ENCODE measurements at places on chromosomes 7 and 10.

- no peak for DNase-seq
These were observed 33.9 kb downstream of the EN2 start for GRCh38 chr7:155491812-155492211.

DNA sequence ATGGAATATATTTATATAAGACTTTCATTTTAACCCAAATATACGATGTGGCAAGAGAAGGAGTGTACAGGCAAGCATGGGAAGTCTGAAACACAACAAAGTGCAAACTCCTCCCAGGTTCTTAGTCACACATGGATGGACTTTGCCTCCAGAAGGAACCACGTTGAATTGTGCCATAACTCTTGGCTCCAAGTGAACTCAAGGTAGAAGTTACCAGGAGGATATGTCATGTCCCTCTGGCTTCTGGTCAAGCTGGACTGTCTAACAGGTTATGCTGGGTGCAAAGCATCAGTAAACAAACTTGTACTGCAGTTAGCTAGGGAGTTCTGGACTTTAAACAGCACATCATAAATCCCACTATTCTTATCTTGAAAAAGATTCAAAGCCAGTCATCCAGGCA is 328.3 kb upstream of the TEX47 start:
- DNase-seq, result no peak

GRCh38 chr10:51073453-51074237 is 642 bp upstream of the PRKG1 start:
- peak; percentile 4 for DNase-seq

DNA sequence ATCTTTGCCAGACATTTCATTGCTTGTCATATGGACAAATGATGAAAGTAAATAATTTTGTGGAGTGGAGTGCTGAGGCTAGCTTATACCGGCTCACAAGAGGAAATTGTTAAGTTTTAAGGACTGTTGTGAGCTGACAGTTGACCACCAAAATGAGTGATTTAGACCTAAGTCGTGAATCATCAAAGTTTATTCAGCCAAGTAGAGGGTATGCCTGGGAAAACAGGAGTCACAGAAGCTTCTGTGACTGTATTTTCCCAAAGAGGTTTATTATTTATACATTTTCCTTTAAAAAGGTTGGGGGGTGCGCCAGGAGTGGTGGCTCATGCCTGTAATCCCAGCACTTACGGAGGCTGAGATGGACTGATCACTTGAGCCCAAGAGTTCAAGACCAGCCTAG is 21.8 kb downstream of the MRPS24 start:
- DNase-seq, result no peak

DNA sequence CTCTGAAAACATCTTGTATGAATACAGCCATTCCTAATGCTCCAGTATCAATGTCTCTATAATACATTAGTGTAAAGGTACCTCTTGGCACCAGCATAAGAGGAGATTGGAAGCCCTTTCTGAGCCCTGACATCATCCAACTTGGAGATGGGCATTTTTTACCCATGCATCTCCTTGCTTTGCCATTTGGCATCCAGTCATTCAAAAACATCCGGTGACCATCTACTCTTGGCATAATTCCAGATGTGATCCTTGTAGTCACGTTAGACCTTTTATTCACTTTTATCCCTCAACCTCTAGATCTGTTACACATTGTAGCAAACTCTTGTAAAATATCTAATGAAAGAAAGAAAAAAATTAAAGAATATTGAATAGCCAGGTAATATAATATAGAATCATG is 17.9 kb upstream of the SGMS1 start:
- no peak for DNase-seq

DNA sequence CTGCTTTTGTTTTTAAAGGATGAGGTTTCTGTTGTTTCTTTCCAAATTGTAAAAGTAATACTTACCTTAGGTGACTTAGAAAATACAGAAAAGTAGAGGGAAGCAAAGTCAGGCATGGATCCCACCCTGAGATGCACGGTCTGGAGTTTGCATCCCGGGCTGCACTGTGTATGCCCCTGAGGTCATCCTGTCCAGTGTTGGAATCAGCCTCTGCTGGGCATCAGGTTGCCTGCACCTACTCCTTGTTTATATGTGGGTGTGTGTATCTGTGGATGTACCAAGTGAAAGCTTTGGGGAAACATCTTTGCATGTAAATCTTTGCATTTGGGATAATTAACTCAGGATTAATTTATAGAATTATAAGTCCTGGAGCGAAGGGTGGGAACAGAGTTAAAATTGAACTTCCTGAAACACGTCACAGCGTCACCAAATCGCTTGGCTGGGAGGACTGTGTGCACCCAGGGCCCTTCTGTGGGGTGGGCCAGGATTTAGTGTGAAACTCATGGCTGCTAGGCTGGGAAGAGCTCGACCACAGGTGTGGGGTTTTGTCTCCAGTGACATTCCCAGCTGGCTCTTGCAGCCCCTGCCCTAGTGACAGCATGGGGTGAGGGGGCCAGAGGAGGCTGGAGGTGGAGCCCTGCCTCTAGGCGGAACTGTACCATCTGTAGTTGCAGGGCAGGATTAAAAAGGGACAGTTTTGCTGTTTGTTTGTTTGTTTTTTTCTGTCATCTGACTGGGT is 27.9 kb downstream of the GTF2IRD1 start:
- DNase-seq, result no peak

DNA sequence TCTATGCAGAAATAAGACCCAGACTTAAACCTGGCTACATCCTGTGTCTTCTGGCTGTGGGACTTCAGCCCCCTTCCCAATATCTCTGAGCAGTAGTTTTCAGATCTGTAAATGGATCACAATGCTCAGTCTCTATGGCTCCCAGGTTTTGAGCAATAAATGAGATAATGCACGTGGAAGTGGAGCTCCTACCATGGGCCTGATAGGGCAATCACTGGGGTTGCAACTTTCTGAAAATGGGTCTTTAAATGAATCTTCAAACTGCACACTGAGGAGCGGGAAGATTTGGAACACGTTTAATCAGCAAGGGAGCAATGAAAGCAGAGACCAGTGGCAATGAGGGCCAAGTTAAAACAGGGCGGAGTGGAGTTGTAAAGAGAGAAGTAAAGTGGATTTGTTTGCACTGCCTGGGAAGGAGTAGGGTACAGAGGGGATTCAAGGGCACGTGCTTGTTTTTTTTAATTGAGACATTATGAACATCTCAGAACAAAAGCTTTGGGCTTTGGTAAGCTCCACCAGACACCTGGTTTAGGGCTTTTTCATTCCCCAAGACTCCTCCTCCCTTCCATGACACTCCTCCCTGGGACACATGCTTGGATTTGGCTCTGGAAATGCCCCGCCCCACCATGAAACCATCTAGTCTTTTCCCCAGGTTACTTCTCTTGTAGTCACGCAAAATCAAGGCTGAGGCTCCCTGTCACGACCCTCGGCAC is 42.7 kb downstream of the PAPSS2 start:
- no peak for DNase-seq

- DNase-seq, result no peak
These were observed 65.0 kb upstream of the CCNY start for GRCh38 chr10:35271086-35271858.

DNA sequence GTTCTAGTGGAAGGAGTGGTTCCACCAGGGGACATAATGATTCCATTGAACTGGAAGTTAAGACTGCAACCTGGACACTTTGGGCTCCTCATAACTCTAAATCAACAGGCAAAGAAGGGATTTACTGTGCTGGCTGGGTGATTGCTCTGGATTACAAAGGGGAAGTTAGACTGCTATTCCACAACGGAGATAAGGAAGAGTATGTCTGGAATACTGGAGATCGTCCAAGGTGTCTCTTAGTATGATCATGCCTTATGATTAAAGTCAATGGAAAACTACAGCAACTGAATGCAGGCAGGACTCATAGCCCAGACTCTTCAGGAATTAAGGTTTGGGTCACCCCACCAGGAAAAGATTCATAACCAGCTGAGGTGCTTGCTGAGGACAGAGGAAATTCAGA is 310.6 kb upstream of the MGMT start:
- no peak for DNase-seq

GRCh38 chr10:119341459-119342301 is 134.3 kb downstream of the GRK5 start:
- peak; percentile 63 for DNase-seq

DNA sequence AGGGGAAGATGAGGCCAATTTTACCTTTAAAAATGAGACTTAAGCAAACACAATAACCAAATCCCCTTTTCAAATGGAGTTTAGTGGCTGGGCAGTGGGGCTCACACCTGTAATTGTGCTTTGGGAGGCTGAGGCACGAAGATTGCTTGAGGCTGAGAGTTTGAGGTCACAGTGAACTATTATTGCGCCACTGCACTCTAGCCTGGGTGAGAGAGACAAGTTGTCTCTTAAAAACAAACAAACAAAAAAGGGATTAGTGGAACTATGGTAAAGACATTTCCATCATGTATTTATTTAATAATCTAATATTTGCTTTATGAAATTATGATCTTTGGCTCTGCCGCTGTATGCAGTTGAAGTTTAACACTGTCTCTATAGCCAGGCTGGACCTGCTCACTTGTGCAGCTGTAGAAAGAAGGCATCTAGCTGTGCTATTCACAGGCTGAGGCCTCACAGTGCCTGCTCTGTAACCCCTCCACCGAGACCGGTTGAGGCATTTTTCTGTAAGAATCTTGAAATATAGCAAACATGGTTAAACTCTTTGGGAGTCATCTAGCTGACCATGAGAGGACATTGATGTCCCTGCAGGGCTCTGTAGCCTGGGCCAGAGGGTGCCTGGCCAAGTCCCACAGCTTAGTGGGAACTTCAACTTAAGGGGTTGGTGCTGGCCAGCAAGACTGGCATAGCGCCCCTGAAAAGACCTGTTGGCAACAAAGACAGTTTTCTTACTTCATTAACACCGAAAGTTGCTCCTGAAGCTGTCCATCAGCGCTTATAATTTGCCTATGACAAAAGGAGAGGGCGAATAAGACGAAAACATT is 131.8 kb downstream of the BMPER start:
- no peak for DNase-seq

GRCh38 chr7:21076574-21076973 is 289.9 kb upstream of the SP8 start:
- no peak for DNase-seq

DNA sequence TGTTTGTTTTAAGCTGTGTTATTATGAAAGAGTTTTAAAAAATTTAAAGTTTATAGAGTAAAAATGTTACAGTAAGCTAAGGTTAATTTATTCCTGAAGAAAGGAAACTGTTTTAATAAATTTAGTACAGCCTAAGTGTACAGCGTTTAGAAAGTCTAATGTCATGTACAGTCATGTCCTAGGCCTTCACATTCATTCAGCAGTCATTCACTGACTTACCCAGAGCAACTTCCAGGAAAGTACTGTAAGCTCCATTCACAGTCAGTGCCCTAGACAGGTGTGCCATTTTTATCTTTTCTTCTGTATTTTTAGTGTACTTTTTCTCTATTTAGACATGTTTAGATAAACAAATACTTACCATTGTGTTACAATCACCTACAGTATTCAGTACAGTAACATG is 126.8 kb downstream of the TPK1 start:
- DNase-seq, result no peak

- DNase-seq, result peak; percentile 51
These were observed 32.8 kb downstream of the TMEM130 start for GRCh38 chr7:98836811-98837629.

DNA sequence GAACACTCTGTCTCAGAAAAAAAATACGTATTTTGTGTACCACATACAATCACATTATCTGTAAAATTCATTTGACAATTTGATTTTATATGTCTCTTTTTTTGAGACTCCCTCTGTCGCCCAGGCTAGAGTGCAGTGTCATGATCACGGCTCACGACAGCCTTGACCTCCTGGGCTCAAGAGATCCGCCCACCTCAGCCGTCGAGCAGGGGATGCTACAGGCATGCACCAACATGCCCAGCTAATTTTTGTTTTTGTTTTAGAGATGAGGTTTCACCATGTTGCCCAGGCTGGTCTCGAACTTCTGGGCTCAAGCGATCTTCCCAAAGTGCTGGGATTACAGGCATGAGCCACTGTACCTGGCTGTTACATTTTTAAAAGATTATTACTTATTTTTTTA is 11.6 kb upstream of the BAZ1B start:
- DNase-seq, result no peak

GRCh38 chr10:45450866-45451265 is 76.8 kb downstream of the ALOX5 start:
- no peak for DNase-seq

- no peak for DNase-seq
These were observed 147.5 kb upstream of the ASAH2 start for GRCh38 chr10:50398823-50399222.

- no peak for DNase-seq
These were observed 98.6 kb downstream of the PPP1R9A start for GRCh38 chr7:95006010-95006409.

GRCh38 chr7:155489158-155489840 is 31.4 kb downstream of the EN2 start:
- no peak for DNase-seq

GRCh38 chr10:80468002-80468401 is 13.9 kb downstream of the TSPAN14 start:
- DNase-seq, result peak; percentile 72

DNA sequence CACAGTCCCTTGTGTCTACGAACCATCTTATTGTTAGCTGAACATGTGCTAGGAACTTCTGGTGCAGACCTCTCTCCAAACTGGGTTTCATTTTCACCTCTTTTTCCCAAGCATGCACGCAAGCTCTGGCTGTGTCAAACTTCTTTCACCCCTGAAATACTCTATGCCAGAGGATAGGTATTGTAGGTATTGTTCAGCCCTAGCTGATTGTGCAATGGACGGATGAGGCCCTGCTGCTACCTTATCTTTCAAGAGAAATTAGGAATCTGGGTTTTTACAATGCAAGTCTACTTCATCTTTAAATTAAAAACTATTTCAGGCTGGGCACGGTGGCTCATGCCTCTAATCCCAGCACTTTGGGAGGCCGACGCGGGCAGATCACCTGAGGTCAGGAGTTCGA is 28.3 kb upstream of the MRLN start:
- no peak for DNase-seq

DNA sequence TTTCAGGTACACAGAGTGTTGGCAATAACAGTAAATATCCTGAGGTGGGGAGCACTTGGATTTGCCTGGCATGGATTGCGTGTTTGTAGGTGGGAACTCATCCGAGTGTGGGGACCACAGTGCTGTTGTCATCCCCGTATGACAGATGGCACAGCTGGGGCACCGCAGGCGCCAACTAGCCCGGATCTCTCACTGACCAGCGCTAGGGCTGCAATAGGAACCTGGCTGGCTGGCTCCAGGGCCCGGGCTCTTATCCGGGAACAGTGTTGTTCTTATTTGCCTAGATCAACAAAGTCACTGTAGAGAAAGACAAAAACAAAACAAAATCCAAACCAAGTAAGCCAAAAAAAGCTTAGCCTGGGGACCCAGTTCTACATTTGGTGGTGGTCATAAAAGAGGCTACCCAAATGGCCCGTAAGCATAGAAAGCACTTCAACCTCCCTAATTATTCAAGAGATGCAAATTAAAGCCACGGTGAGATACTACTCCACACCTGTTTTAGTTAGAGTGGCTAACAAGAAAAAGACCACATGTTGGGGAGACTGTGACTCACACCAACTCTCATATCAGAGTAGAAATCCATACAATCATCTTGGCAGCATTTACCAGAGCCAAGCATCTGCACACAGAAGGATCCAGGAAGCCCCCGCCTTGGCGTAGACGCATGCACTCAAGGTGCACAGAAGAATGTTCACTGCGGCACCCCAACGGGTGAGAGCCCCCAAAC is 27.2 kb upstream of the PFKFB3 start:
- no peak for DNase-seq

Measured in stimulated activated CD4-positive, alpha-beta T cell treated with anti-CD3 and anti-CD28 coated beads, Interleukin-15, amount 100 ng/mL, for 24 hours (primary cell).